ENCODE measurements at places on chromosomes 7 and 10. TPM values are rescaled to one million over a fixed set of nuclear protein-coding genes. Genes with fewer than 3 reads are reported as not detected.

DNA sequence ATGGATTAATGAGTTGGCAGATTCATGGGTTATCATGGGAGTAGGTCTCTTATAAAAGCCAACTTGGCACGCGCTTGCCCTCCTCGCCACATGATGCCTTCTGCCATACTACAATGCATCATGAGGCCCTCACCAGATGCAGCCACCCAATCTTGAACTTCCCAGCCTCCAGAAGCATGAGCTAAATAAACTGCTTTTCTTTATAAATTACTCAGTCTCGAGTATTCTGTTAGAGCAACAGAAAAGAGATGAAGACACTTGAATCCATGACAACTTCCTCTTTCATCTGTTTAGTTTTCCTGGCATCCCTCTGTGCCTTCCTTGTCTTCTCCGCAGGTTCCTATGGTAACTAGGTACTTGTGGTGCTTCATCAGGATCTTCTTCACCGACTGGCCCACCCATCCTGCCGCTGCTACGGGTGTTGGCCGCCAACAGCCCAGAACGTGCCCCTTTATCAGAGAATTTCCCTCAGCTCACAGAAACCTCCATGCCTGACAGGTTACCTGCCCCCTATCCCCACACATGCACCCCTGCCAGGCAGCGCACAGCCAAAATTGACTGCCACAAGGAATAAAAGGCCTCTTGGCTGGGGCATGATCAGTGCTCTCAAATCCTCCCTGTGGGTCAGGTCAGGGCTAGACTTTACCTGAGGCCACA lies 28.0 kb upstream of the PPIF start:
- no peak for DNase-seq

SPDYE16 gene
- polyA plus RNA-seq, result 0.07 TPM

MRLN gene
- polyA plus RNA-seq, result not detected

DNA sequence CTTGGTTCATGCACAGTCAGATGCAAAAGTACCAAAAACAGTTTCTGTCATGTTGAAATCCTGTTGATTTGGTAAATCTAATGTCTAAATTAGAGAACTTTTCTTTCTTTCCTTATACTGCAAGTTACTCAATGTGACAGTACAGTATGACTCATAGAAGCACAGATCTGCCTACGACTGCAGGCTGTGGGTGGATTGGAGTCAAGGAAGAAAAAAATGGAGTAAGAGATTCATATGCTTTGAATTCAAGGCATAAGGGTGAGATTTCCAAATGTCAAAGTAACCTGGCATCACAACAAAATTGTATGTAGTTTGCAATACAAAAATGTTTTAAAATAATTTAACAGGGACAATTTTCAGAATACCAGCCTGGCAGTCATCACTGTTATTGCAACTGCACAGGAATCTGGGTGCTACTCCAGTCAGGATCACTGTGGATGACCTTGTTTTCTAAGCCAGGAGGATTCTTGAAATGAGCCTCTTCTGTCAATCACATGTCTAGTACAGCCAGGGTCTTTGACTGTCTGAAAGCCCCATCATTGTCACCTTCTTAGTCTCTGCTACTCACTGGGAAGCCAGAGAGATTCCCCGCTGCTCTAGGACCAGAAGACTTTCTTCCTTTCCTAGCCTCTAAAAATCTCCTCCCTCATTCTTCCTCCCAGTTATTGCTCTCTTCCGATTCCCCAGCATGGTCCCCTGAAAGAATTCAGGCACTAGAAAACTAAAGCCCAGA lies 83.6 kb downstream of the CD36 start:
- DNase-seq, result no peak

- DNase-seq, result no peak
These were observed 4.1 kb downstream of the SPAM1 start for GRCh38 chr7:123929107-123929506.

CCDC6 gene
- 3.5 TPM for polyA plus RNA-seq

DNA sequence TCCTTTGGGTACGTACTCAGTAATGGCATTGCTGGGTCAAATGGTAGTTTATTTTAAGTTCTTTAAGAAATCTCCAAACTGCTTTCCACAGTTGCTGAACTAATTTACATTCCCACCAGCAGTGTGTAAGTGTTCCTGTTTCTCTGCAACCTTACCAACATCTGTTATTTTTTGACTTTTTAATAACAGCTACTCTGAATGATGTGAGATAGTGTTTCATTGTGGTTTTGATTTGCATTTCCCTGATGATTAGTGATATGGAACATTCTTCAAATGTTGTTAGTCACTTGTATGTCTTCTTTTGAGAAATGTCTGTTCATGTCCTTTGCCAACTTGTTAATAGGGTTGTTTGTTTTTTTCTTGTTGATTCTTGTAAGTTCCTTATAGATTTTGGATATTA lies 558.9 kb downstream of the SH2D4B start:
- DNase-seq, result no peak

CHRM2 gene
- not detected for polyA plus RNA-seq
